ENCODE measurements at places on chromosomes 13 and 19. TPM values are rescaled to one million over a fixed set of nuclear protein-coding genes. Genes with fewer than 3 reads are reported as not detected.

LRRC8E gene
- total RNA-seq = 0.33 TPM

LCP1 gene
- total RNA-seq = 13.7 TPM

LSR gene
- total RNA-seq = 12.9 TPM

IQCN gene
- 3.1 TPM for total RNA-seq

KLF2 gene
- total RNA-seq = 22.8 TPM

ADAMTSL5 gene
- total RNA-seq = 5.2 TPM

Data from camera-type eye (tissue), 1 donor.